ENCODE measurements at places on chromosomes 1 and 21.

- DNase-seq = no peak
Observed at GRCh38 chr21:22063140-22063539, 1064.9 kb downstream of the NCAM2 start.

DNA sequence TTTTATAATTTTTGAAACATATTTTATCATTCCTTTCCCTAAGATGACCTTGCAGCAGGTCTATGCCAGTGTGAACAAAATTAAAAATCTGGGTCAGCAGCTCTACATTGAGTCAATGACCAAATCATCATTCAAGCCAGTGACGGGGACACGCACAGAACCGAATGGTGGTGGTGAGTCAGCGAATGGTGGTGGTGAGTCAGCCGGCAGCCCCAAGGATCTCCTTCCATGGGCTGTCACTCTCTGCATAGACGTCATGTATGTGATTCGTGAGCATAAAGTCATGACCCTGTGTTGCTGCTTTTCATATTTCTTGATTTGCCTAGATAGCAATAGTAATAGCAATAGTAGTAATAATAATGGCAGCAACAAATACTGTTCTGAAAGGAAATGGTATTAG, 26.3 kb downstream of the PER3 start:
- DNase-seq = no peak

GRCh38 chr1:47669081-47669585, 231.3 kb downstream of the FOXD2 start:
- no peak for DNase-seq

GRCh38 chr1:78223417-78224215, 177.8 kb downstream of the GIPC2 start:
- DNase-seq = no peak

DNA sequence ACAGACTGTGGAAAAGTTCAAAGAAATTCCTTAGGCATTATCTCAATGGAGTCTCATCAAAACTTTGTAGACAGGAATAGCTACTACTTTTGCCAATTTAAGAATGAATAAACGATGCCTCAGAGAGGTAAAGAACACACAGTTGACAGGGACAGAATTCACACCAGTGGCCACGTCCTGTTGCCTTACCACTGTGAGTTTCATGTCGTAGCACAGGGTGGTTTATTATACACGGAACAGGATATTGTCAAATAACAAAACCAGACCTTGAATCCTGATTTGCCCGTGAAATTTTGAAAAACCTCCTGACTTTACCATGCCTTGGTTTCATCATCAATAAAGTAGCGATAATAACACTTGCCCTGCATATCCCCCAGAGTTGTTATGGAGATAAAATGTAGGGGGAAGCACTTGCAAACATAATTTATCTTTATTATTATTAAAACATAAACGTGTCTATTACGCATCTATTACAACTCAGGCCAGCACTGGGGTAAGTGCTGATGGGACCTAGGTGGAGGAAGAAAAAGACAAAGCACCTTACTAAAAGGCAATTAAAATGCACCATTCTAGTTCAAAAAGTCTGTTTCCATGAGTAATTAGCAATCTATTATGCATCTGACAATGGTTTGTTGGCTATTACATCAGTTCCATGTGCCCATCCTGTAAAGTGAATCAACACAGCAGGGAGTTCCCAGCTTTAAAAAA, 408.1 kb upstream of the RUNX1 start:
- no peak for DNase-seq

GRCh38 chr1:8232036-8232757, 85.7 kb upstream of the SLC45A1 start:
- no peak for DNase-seq

GRCh38 chr1:11377001-11377583, 101.9 kb upstream of the DISP3 start:
- no peak for DNase-seq

DNA sequence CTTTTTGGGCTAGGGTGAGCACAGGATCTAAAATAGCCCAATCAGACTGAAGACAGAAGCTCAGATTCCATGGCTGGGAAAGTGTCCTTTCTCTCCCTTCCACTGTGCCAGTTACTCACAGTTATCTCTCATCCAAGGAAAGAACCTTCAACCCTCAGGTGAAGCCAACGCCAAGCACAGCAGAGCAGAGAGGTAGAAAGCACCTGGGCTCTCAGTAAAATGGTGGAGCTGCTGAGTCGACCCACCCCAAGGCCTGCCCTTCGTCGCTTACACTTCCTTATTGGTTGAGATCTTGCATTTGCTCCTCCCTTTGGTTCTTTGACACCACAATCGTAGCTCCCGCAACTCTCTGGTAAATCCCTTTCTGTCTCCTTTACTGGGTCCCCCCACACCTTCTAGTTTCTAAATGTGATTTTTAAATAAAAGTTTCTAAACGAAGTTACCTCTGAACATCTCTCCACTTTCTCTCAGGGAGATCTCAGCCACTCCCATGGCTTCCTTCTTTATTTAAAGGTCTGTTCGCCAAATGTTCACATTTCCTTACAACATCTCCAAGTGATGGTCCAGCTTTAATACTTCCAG, 27.5 kb upstream of the SLC30A1 start:
- DNase-seq = no peak

GRCh38 chr1:190849346-190849745, 371.7 kb upstream of the BRINP3 start:
- DNase-seq = no peak
